SHP77 (cell line): ENCODE measurements at places on chromosomes 2 and 18.

- DNase-seq: no peak
Observed at GRCh38 chr2:142307086-142307485, 176.3 kb upstream of the LRP1B start.

- DNase-seq: no peak
Observed at GRCh38 chr2:207635468-207636200, 10.4 kb upstream of the METTL21A start.

- no peak for DNase-seq
Observed at GRCh38 chr2:38284971-38285370, 92.1 kb downstream of the ATL2 start.

GRCh38 chr2:17646838-17647701, 106.5 kb downstream of the SMC6 start:
- DNase-seq: no peak

GRCh38 chr2:112087346-112088020, 32.4 kb downstream of the TMEM87B start:
- no peak for DNase-seq

DNA sequence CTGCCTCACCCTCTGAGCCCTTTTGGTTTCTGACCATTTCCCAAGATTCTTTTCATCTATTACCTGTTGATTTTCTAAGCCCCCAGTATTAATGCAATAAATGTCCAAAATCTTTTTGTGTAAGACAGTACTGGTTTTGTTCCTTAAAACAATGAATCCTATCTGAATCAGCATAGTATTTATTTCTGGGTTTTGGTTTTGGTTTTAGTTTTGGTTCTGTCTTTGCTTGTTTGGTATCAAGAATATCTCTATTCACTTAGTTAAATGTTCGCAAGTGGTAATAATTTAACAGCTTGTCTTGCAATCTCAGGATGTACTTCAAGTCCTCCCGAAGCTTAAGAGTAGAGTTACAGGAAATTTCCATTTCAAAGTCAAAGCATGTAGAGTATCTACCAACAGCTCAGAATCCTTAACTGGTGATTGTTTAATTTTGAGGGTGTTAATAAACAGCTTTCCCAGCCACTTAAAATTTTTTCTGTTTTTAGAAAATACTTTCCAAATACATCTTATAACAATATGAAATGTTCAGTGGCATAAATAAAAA, 67.7 kb upstream of the NEDD4L start:
- no peak for DNase-seq

- no peak for DNase-seq
Observed at GRCh38 chr2:76867854-76868253, 654.3 kb downstream of the LRRTM4 start.

- no peak for DNase-seq
Observed at GRCh38 chr18:79871026-79871390, 73.3 kb downstream of the KCNG2 start.

DNA sequence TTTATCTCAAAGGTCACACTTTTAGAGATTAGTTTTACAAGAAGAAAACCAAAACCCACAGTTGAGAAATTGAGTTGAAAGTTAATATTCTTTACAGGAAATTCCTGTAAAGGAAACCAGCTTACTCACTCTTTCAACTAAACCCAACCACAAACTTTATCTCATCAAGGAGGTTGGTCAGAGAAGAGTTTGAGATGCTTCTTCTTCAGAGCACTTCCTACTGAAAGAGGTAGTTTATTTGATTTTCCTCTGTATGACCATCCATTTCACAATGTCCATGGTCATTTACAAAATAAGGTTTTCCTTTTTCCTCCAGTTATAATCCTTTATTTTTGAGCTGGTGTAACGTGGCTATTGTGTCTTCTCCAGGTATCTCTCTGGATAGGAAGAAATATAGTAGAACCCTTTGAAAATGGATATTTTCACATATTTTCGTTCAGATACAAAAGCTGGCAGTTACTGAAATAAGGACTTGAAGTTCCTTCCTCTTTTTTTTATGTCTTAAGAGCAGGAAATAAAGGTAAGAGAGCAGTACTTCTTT, 4.5 kb upstream of the IL18RAP start:
- no peak for DNase-seq

DNA sequence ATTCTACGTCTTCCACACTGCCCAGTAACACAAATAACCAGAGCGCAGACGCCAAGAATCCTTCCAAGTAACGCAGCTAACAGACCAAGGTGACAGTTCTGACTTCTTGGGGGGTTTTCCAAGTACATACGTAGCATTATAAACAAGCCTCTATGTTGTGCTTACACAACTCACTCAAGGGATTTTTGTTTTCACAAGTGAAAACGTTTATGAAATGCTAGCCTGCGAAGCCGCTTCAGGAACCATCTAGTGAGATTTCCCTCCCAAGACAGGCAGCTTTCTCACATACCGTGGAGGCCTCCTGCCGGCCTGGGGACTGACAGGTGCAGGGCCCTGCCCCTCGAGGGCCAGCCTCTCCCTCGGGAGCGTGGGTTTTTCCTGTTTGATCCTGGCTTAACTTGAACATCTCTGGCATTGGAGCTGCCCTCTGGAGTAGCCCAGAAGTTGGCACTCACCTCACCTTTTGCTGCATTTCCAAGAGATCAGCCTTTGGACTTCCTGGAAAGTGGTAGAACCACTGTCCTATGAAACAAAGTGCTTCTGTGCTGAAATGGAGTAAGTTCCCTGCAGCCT, 151.1 kb downstream of the MBP start:
- DNase-seq: no peak
